Cerebellum (tissue), 4 donors: ENCODE measurements at places on chromosomes 3 and 15. TPM values are rescaled to one million over a fixed set of nuclear protein-coding genes. Genes with fewer than 3 reads are reported as not detected.
A peak's percentile ranks its signal among the peaks of the same experiment; 100 is the strongest.

- no peak for DNase-seq
Measured at GRCh38 chr15:87938031-87938430, 318.5 kb downstream of the NTRK3 start.

DNA sequence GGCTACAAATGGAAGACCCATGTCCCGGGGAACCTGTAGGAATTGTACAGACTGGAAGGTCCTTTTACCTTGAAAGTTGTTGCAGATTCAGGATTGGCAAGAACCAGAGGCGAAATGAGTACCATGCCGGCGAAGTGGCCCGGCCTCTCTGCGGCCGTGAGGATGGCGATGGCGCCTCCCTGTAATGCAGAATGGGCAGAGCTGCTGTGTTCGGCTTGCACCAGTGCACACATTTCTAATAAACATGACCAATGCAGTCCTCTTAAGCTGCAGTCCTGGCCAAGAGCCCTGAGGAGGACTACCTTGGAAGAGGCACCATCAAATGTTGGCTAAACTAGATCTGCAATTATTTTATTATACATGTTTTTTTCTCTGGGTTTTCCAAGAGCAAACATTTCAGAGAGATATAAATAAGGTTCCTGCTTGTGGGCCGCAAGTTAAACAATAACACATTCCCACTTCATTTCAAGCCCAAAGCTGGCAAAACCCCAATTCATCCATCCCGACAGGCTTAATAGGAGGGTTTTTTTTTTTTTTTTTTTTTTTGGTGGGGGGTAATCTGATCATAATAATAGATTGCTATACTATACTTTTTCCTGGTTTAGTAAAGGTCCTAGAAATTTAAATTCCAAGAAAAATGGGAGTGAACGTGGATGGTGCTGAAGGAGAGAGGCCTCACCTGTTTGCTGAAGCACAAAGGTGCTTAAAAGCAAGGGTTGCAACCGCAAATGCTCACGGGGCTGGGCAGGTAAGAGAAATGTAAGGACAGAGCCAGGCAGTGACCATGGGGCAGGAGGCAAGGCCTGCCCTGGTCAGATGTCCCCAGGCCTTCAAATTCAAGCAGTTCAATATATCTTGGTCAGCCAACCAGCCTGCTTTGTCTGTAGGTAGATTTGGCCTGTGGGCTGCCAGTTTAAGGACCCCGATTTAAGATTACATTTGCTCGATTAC, 48.5 kb downstream of the ABTB1 start:
- peak; percentile 56 for DNase-seq

GRCh38 chr15:80861731-80862170, 82.6 kb downstream of the CEMIP start:
- DNase-seq, result peak; percentile 71

DNA sequence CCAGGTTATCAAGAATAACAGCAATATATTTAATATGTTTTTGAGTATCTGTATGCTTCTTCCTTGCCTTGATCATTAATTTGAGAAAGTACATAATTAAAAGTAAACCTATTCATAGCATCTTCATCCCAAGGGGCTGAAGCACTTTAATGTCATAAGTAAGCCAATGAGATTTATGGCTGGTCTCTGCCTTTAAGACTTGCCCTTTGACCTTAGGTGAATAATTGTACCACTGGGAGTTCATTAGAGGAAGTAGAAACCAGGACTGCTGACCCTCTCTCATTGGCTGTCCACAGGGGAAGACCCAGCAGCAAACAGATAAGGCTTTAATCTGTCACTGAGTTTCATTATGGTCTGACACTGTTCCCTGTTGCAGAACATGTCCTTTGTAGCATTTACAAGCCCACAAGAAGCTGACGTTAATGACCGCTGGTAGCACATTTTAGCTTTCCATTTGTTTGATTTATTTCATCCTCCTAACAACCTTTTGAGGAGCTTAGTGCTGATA, 16.3 kb upstream of the ERC2 start:
- no peak for DNase-seq

GRCh38 chr15:34855893-34856292, 60.5 kb upstream of the ACTC1 start:
- peak; percentile 68 for DNase-seq

Gene SELENOT
- 77.0 TPM for total RNA-seq

Gene CGNL1
- 4.9 TPM for total RNA-seq

DNA sequence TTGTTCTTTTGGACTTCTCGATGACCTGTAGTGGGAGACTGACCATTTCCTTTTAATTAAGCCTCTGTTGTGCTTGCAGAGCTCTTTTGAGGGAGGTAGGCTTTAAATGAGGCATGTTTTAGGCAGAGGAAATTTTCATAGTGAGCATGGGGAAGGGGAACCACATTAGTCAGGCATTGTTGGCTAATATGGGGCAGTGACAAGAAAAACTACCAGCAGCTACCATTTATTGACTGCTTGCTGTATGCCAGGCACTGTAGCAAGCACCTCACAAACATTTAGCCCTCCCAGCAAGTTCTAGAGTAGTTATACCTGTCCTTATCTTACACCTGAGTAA, 10.9 kb downstream of the ATG7 start:
- no peak for DNase-seq

Gene WDR53
- total RNA-seq, result 4.5 TPM

DNA sequence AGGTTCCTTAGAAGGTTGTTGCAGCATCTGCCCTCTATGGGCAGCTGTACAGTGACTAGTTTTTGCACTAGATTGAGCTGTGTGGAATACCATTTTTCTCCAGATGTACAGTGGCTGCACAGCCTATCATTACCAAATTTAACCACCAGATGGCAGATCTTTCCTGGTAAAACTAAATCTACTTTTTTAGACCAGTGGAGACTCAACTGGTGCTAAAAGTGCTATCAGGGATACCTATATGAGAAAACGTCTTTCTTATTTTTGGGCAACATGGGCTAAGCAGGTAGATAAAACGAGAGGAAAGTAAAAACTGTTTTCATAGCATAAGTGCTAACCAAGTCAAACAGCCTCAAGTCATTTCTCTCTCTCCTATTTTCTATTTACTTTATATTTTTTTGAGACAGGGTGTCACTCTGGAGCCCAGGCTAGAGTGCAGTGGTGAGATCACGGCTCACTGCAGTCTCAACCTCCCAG, 21.2 kb downstream of the IGSF10 start:
- DNase-seq, result peak; percentile 10

DNA sequence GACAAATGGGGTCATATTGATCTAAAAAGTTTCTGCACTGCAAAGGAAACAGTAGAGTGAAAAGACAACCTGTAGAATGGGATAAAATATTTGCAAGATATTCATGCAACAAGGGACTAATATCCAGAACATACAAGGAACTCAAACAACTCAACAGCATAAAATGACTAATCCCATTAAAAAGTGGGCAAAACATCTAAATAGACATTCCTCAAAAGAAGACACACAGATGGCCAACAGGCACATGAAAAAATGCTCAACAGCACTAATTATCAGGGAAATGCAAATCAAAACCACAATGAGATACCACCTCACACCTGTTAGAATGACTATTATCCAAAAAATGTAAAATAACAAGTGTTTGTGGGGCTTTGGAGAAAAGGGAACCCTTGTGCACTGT, 8.8 kb downstream of the SLC12A8 start:
- no peak for DNase-seq

DNA sequence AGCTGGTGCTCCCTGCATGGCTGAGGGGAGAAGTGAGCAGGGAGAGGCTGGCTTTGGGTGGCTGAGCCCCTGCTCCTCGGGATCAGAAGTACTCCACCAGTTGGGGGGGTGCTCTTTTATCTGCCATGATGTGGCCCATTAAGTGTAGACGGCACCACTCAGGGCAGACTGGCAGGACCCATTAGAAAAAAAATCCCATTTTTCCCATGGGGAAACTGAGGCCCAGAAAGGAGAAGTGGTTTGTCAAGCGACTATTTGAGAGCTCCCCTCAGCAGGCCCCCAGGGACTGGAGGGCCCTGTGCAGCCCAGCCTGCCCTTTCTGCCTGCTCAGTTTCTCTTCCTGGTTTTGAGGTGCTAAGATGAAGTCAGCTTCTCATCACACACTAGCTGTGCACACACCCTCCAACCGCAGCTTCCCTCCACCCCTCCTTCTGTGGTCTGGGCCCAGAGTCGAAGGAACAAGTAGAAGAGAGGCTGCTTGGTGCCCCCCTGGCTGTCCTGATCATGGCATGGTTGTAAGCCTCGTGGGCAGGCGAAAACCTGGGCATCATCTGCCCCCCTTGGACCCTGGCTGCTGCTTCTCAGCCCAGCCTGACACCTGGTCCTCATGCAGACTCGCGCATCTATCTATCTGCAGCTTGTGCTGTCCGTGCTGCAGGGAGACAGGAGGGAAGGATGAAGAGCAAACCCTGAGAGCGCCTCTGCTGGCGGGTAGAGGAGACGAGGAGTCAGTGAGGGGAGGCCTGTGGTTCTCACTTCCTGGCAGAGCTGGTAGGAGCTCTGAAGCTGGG, 5.6 kb downstream of the CSK start:
- peak; percentile 79 for DNase-seq

GRCh38 chr15:73732930-73733329, 20.2 kb downstream of the INSYN1 start:
- DNase-seq, result no peak

- no peak for DNase-seq
Measured at GRCh38 chr3:113439606-113440005, 1.7 kb downstream of the CFAP44 start.
